A549 treated with AZD2906 at 1 μM for 4 hours (cell line): ENCODE measurements at places on chromosomes 4 and X. TPM values are rescaled to one million over a fixed set of nuclear protein-coding genes. Genes with fewer than 3 reads are reported as not detected.

Gene DNAAF6
- 0.06 TPM in 1 of 5 replicates, not detected in the others for total RNA-seq

Gene SPARCL1
- total RNA-seq, result not detected in 5 replicates

Gene EPHA5
- 0.16 to 0.42 TPM (median 0.30 TPM) in 5 replicates for total RNA-seq

Gene ARX
- total RNA-seq, result 0.25 to 0.74 TPM (median 0.69 TPM) in 5 replicates

Gene DRP2
- total RNA-seq, result 0.14 to 0.18 TPM (median 0.16 TPM) in 5 replicates

Gene STATH
- total RNA-seq, result not detected in 5 replicates

Gene ALAS2
- total RNA-seq, result not detected in 5 replicates

Gene CD38
- total RNA-seq, result 12.4 to 16.6 TPM (median 13.0 TPM) in 5 replicates

Gene PNCK
- 0.18 to 0.34 TPM (median 0.21 TPM) in 5 replicates for total RNA-seq

Gene ASB9
- total RNA-seq, result 20.2 to 26.5 TPM (median 21.5 TPM) in 5 replicates

Gene HTN1
- not detected in 5 replicates for total RNA-seq

Gene SPANXC
- 0.45 to 0.97 TPM (median 0.46 TPM) in 3 of 5 replicates, not detected in the others for total RNA-seq

Gene SLC25A43
- 26.3 to 32.1 TPM (median 29.8 TPM) in 5 replicates for total RNA-seq

Gene RTL9
- total RNA-seq, result 0.05 to 0.16 TPM (median 0.11 TPM) in 5 replicates

Gene ADGRG4
- not detected in 5 replicates for total RNA-seq

Gene CLNK
- total RNA-seq, result not detected in 5 replicates

Gene RHOXF2B
- not detected in 5 replicates for total RNA-seq

Gene GSX2
- not detected in 5 replicates for total RNA-seq

Gene MAGEB17
- total RNA-seq, result not detected in 5 replicates

Gene DCAF12L1
- total RNA-seq, result not detected in 5 replicates

Gene FGF2
- 30.8 to 49.6 TPM (median 46.6 TPM) in 5 replicates for total RNA-seq

Gene IL2
- total RNA-seq, result not detected in 5 replicates

Gene GABRQ
- 0.15 to 0.24 TPM (median 0.21 TPM) in 5 replicates for total RNA-seq

Gene UGT2B15
- 0.03 to 0.07 TPM (median 0.03 TPM) in 3 of 5 replicates, not detected in the others for total RNA-seq

Gene CPZ
- total RNA-seq, result 0.08 to 0.30 TPM (median 0.24 TPM) in 5 replicates

Gene BEX4
- total RNA-seq, result 1.9 to 2.7 TPM (median 2.5 TPM) in 5 replicates

Gene BEX5
- total RNA-seq, result not detected in 5 replicates

Gene MAML3
- total RNA-seq, result 13.4 to 16.1 TPM (median 13.7 TPM) in 5 replicates

Gene CFAP47
- not detected in 5 replicates for total RNA-seq

Gene TEX13D
- total RNA-seq, result not detected in 5 replicates

Gene PDK3
- total RNA-seq, result 4.3 to 5.2 TPM (median 4.4 TPM) in 5 replicates

Gene JAKMIP1
- 0.02 to 0.06 TPM in 2 of 5 replicates, not detected in the others for total RNA-seq

Gene ATG4A
- 6.7 to 9.1 TPM (median 7.8 TPM) in 5 replicates for total RNA-seq

Gene NAT8L
- total RNA-seq, result 10.2 to 13.8 TPM (median 13.1 TPM) in 5 replicates

Gene FRG2
- total RNA-seq, result 0.07 TPM in 1 of 5 replicates, not detected in the others

Gene YIPF7
- total RNA-seq, result not detected in 5 replicates

Gene NR0B1
- total RNA-seq, result 15.9 to 29.0 TPM (median 19.5 TPM) in 5 replicates

Gene PAGE1
- total RNA-seq, result 0.26 to 0.29 TPM in 2 of 5 replicates, not detected in the others

Gene DDX53
- total RNA-seq, result not detected in 5 replicates

Gene PCDH19
- 0.02 to 0.05 TPM (median 0.03 TPM) in 5 replicates for total RNA-seq

Gene SLC38A5
- total RNA-seq, result 0.09 to 0.20 TPM (median 0.16 TPM) in 5 replicates

Gene TMEM31
- total RNA-seq, result not detected in 5 replicates

Gene SCML2
- total RNA-seq, result 6.7 to 9.8 TPM (median 8.0 TPM) in 5 replicates

Gene RADX
- total RNA-seq, result 0.03 to 0.10 TPM (median 0.06 TPM) in 5 replicates

Gene LAGE3
- 45.3 to 75.3 TPM (median 70.4 TPM) in 5 replicates for total RNA-seq
